ENCODE measurements at places on chromosomes 5 and 9.

DNA sequence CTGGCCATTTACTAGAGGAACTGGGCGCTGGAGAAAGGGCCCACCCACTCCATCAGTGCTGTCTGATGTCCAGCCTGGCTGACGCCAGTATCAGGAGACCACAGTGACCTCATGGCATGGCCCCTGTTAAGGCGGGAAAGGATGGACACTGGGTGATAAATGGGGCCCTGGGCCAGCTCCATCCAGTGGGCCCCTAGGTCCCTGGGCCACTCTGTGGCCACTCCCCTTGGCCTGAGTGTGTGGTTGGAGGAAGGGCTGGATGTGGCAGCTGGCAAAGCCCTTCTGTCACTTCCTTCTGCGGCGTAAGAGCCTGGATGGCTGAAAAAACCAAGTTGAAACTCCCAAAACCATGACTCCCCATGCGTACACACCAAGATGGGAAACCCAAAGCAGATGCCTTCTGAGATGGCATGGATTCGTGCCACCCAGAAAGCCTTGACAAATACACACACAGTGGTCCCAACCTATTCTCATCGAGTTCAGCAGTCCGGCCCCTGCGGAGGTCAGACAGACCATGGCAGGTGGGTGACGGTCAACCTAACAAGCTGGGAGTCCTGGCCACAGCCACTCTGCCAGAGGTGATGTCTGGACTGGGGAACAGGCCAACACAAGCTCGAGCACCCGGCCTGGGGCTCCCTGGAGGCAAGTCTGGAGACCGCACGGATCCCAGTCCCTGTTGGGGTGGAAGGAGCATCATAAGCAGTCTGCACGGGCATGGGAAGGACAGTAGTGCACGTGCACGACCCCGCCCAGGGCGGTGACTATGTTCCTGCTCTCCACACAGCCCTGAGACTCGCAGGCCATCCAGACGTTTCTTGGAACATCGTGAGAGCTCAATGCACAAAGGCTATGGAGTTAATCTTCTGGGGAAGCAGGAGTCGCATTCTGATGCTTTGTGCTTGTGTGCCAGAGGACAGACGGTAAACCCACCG, 45.2 kb upstream of the NOTCH1 start:
- peak; percentile 54 for DNase-seq

GRCh38 chr5:139592289-139592688, 31.1 kb downstream of the UBE2D2 start:
- DNase-seq, result no peak

- DNase-seq, result no peak
Observed at GRCh38 chr5:10734037-10734709, 26.9 kb downstream of the DAP start.

DNA sequence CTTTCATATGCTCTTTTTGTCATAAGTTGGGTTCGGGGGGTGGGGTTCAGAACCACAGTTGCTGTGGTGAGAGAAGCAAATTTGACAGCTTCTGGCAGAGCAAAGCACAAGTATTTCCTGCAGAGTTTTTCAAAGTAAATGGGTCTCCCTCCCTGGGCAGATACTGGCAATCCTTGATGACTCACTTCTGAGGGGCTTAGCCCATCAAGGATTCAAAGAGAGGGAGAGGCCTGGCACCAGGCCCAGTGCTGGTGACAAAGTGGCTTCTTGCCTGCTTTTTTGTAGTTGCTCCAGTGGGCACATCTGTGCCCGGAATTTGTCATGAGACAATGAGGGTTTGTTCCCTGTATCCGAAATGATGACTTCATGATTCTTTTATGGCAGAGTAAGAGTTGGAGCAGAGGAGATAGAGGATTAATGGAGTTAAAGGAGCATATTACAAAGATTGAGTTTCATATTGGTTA, 46.6 kb upstream of the TNC start:
- no peak for DNase-seq

DNA sequence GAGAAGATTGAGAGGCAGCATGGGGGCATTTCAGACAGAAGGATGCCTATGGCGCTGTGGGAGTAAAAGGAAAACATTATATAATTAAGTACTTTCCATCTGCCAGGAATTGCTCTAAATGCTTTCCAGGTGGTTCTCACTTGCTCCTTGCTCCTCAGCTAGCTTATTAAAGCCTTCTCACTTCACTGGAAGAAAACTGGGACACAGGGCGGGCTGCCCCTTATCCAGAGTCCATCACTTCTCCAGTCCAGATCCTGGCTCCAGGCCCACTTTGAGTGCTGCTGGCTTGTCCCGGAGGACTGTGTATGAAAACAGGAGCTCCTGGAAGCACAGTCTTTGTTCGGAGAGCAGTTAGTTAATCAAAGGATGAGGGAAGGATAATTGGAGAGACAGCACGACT, 409.9 kb upstream of the ADAMTS16 start:
- DNase-seq, result no peak

DNA sequence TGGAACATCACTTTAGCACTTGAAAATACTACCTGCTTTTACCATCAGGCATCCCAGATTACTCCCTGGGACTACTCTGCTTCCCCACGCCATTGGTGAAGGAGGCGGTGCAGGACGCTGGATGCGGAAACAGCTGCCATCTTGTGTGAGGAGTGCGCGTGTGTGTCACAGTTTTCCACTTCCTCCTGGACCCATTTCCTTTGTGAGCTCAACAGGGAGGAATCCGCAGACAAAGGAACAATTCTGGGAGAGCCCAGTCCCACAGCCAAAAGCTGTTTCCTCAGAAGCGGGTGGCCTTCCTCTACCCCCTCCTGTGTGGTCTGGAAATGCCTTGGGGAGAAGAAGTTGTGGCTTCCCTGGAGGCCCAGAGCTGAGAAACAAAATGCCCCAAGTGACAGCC, 16.8 kb downstream of the AFAP1L1 start:
- DNase-seq, result peak; percentile 66

DNA sequence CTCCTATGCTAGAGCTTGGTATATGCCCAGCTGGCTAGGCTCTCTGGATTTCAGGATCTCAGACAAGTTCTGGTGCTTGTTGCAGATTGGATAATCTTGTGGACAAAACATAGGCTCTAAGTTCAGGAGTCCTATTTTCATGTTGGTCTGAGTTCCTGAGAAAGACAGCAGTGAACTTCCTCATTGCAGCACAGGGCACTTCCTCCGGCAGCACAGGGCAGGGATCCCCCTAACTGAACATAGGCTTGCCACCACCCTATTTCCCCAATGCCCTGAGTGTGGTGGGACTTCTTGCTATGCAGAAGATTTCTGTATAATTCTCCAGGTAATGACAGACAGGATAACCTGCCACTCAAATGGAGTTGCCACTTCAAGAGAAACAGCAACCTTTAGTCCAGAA, 220.1 kb downstream of the PIK3R1 start:
- peak; percentile 66 for DNase-seq

DNA sequence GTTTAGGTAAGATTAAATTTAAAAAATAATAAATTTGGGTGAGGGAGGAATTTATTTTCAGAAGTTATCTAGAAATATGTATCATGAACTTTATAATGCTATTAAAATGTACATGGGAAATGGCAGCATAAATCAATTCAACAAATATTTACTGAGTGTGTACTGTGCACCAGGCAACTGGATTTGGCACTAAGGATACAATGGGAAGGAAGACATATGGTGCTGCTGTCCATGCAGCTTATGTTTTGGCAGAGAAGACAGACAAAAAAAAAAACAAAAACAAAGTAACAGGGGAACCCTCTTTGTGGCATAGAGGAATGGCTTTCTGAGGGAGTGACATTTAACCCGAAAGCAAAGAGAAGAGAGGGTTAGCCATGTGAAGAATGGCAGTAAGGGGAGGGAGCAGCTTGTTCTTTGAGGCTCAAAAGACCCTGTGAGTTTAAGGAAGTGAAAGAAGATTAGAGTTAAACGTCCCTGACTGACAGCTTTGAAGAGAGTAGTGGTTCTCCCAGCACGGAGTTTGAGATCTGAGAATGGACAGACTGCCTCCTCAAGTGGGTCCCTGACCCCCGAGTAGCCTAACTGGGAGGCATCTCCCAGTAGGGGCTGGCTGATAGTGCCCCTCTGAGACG, 23.9 kb downstream of the CNTRL start:
- DNase-seq, result no peak

DNA sequence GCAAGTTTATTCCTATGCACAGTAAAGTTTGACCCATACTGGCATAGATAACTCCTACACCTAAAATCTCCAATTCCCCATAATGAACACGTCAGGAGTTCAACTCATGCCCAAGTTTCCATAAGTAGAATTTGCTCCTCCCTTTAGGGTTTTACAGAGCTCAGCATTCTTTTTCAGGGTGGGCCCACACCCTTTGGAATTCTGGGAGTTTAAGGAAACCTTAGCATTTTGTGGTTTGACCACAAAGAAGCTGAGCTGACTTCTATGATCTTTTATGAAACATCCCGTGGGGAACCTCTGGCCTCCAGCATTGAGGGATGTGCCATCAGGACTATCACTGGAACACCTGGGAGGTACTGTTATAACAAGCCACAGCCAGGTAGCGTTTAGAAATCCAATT, 220.6 kb upstream of the MAP3K1 start:
- no peak for DNase-seq

DNA sequence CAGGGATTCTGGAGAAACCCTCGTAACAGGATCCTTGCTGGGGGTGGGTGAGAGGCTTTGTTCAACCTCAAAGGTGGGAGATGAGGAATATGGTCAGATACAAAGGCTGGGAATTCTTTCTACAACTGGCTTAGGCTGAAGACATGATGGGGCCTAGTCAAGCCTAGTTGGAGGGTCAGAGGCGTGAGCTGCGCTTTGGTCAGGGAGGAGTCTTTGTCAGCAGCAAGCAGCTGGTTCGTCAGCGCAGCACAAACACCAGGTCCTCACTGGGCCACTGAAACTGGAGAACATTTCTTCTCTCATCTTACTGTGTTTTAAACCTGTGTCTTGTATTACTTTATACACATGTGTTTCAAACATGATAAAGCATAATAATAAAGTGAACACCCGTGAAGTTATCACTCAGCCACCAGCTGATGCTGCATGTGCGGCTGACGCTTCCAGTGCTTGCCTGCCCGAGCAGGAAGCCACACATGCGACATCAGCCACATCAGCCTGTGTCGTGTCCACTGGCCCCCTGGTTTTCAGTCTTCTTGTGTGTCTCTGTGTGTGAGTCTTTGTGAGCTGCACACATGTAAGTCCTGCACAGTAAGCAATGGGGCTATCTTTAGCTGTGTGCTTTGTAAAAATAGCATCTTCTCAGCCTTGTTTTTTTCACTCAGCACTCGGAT, 81.5 kb downstream of the WNK2 start:
- no peak for DNase-seq

- no peak for DNase-seq
Observed at GRCh38 chr5:31107091-31107518, 86.4 kb upstream of the CDH6 start.

GRCh38 chr9:116585896-116586295, 101.2 kb upstream of the TRIM32 start:
- no peak for DNase-seq

DNA sequence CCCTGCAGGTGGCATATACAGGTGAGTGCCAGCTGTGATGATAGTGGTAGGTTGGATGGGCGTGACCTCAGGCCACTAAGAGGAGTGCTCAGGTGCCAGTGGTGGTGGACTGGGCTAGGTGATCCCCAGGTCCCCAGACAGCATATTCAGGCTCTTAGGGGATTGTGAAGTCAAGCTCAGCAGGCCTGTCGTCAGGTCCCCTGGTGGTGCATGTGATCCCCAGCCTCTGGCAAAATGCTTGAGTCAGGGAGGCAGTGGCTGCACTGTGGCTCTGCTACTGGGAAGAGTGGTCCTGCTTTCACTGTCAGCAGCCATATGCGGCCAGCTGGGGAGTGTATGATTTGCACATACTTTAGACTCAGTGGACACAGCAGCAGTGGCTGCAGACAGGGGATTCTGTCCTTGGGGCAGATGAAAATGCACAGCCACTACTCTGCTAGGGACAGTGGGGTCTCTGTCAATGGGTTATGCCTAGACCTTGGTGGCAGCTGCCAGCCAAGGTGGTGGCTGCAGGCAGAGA, 31.6 kb upstream of the CTSL start:
- no peak for DNase-seq

GRCh38 chr9:27771803-27772545, 198.7 kb upstream of the C9orf72 start:
- no peak for DNase-seq

DNA sequence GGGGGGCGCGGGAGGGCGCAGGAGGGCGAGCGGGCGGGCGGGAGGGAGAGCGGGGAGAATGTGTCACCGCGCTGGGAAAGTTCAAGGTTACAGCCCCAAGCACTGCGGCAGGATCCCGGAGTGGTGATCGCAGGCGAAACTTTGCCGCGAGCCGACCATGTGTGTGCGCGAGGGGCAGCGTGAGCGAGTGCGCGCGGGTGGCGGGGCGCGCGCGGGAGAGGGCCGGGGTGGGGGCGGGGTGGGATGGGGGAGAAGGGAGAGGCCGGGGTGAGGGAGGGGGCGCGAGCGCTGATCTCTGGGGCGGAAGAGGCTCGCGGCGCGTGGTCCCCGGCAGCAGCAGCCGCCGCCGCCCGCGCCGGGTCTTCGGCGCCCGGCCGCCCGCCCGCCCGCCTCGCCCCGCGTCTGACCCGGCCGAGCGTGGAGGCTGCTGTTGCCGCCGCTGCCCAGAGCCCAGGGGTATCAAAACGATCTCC, at the start of gene NFIB:
Gene NFIB, minus strand, starts transcription at position 191 of the 473 bp plus-strand sequence. CDS start 630 bp downstream, outside the sequence.
- DNase-seq, result no peak

GRCh38 chr9:38687389-38687842, 32.5 kb downstream of the FAM240B start:
- no peak for DNase-seq

DNA sequence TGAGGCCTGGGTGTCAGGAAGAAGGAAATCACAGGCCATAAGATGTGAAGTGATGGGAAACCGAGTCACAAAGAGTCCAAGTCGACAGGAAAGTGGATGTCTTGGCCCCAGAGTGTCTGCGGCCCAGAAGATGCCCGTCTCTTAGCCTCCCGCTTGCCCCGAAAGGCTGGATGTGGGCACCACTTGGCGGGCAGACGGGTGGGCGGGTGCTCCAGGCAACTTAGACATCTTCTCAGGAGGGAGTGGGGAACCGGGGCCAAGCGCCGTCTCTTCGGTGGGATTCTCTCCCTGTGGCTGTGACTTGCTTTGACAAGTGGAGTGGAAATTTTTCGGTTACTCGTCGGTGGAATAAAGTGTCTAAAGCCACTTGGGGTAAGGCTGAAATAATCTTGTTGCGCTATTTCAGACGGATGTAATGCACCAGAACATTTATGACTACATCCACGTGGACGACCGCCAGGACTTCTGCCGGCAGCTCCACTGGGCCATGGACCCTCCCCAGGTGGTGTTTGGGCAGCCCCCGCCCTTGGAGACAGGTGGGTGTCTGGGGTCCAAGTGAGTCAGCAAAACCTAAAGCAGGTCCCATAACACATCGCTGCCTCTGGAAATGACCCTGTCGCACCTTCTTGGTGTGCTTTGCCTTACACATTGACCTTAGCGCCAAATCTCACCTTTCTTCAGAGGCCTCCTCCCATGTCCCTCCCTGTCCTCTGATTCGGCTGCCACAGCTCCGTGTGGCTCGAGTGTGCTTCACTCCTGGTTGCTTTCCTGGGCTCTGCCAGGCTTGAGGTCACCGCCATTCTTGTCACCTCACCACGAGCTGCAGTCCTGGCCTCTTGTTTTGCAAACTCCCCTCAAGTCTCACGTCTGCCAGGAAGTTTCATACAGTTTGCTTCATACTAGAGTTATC, 20.4 kb upstream of the EXOC3 start:
- DNase-seq, result no peak

- peak; percentile 45 for DNase-seq
Observed at GRCh38 chr5:65742565-65743231, 20.7 kb downstream of the NLN start.

All from inflammatory macrophage (primary cell).